Stimulated activated CD8-positive, alpha-beta memory T cell treated with anti-CD3 and anti-CD28 coated beads, Interleukin-2, amount 100 ng/mL, for 48 hours (primary cell): ENCODE measurements at places on chromosomes 5 and 9.

DNA sequence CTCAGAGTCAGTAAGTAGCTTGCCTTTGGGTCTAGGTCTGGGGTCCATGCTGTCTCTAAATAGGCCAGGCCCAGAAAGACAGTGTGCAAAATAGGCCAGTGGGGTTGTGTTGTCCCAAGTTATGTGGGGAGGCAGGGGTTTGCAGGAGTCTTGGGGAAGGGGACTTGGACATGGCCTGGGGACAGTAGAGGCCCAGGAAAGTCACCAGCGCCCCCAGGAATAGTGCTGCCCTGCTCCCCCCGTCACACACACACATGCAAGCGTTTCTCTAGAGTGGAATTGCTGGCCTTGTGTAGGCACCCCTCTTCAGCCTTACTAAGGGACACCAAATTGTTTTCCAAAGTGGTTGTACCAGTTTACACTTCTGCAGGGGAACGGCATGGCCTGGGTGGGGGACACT is 227.5 kb downstream of the PBX3 start:
- no peak for DNase-seq

- no peak for DNase-seq
These were observed 62.1 kb downstream of the TMOD1 start for GRCh38 chr9:97563458-97564135.

GRCh38 chr5:80368661-80369480 is 39.0 kb upstream of the ZFYVE16 start:
- DNase-seq: no peak

DNA sequence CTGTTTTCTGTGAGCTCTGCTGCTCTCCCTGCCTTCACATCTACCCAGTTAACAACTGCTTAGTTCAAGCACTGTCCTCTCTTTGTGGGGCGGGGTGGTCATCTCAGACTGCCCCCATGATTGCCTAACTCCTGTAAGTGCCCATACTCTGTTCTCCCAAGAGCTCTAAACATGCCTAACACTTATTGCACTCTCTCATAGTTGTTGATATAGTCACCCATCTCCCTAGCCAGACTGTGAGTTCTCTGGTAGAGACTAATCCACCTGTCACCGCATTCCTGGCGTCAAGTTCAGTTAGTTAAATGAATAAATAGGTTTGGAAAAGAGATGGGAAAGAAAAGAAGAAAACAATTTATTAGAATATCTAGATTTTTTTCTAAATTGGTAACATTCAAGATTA is 18.3 kb upstream of the MUSK start:
- DNase-seq: no peak

GRCh38 chr9:131650254-131650653 is 89.6 kb downstream of the RAPGEF1 start:
- no peak for DNase-seq

DNA sequence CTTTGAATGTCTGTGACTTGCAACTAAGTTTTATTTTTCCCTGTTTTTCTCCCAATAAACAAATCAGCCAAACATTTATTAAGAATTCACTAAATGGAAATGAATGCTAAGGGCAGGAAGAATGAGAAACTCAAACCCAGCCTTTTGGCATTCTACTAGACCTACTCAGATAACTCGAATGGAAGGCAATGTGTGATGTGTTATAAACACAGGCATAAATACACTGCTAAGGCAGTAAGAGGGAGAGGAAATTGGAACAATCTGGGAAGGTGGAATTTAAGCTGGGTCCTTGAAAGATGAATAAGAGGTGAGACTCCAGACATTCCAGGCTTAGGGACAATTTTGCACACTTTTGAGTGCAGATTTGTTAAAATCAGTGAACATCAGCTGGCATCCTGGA is 34.7 kb downstream of the MARCHF3 start:
- no peak for DNase-seq

- DNase-seq: no peak
These were observed 112.4 kb downstream of the MEF2C start for GRCh38 chr5:88770276-88771257.

- DNase-seq: no peak
These were observed 9.5 kb downstream of the SLC35A4 start for GRCh38 chr5:140574165-140574564.

DNA sequence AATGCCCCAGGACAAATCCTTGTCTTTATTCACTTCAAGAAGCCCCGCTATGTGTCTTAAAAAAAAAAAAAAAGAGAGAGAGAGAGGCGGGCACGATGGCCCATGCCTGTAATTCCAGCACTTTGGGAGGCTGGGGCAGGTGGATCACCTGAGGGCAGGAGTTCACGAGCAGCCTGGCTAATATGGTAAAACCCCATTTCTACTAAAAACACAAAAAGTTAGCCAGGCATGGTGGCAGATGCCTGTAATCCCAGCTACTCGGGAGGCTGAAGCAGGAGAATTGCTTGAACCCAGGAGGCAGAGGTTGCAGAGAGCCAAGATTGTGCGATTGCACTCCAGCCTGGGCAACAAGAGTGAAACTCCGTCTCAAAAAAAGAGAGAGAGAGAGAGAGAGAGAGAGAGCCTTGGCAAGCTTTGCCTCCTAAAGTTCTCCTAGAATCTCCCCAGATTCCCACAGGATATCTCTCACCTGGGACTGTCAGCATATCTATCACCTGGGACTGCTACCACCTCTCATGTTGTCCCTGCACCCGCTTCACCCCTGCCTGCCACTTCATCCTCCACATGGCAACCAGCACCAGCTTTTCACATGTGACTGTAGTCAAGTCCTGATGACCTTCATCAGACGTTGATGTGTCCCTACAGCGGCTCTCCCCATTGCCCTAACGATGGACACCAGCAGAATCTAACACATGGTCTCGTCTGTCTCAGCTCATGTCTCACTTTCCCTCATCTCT is 5.8 kb downstream of the ITK start:
- no peak for DNase-seq

- DNase-seq: no peak
These were observed 693.2 kb upstream of the FTMT start for GRCh38 chr5:121158451-121158850.

DNA sequence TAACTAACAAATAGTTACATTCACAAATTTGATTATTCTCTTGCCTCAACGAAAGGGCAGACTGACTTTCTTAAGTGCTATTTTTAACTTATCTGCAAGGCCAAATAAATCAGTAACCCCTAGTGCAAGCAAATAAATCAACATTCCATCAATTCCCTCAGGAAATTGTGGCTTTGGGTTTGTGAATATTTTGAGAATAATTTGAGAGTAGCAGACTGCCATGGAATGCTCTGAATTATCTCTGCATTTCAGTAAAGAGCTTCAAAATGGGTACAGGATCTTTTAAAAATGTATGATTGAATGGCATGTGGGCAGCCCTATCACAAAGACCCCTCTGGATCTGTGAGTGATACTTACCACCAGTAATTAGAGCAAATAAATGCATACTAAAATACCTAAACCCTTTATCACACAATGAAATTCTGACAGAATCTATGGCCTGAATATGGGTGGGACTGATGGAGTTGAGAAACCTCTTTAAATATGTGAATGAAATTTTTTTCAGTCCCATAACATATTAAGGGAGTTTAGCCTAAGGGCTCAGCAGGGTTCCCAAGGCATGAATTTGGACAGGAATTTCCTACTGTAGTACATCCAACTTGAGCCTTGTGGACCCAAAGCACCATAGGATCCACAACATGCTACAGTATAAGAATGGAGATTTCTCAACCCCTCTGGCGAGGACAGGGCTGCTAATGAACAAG is 92.5 kb upstream of the ITGA2 start:
- no peak for DNase-seq

DNA sequence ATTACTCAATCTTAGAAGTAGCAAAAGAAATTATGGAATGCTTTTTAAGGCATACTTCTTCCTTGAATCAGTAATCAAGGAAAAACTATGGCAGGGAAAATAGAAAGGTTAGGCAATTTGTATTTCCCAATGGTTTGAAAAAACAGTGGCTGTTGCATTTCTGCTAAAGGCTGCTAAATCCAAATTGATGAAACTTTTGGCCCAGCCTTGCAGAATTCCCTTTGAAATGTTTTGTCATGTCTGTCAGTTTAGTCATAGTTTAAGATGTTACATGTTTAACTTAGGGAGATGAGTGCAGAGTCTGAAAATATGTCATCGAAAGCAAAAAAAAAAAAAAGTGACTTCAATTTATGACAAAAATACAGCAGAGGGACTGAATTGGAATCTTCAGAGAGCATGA is 878.9 kb upstream of the WWC1 start:
- no peak for DNase-seq

- no peak for DNase-seq
These were observed 24.6 kb downstream of the SECISBP2 start for GRCh38 chr9:89342948-89343347.
